ENCODE measurements at places on chromosomes 1 and 21.

DNA sequence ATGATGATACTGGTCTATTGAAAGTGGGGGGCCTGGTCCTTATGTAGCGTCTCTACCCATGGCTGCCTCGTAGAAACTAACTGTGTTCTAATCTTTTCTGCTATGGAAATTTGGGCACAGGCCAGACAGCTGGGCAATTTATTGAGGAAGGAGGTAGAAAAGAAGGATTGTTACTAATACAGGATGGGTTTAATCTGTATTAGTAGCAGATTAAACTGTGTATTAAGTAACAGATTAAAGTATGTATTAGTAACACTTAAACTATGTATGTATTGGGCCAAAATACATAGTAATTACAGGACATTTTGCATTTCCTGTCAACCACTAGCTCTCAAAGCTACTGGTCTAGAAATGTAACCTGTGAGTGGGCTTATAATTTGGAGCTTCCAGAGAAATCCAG, 142.0 kb downstream of the MAST2 start:
- DNase-seq: no peak

GRCh38 chr21:42527489-42528158, 14.0 kb downstream of the SLC37A1 start:
- DNase-seq: no peak

DNA sequence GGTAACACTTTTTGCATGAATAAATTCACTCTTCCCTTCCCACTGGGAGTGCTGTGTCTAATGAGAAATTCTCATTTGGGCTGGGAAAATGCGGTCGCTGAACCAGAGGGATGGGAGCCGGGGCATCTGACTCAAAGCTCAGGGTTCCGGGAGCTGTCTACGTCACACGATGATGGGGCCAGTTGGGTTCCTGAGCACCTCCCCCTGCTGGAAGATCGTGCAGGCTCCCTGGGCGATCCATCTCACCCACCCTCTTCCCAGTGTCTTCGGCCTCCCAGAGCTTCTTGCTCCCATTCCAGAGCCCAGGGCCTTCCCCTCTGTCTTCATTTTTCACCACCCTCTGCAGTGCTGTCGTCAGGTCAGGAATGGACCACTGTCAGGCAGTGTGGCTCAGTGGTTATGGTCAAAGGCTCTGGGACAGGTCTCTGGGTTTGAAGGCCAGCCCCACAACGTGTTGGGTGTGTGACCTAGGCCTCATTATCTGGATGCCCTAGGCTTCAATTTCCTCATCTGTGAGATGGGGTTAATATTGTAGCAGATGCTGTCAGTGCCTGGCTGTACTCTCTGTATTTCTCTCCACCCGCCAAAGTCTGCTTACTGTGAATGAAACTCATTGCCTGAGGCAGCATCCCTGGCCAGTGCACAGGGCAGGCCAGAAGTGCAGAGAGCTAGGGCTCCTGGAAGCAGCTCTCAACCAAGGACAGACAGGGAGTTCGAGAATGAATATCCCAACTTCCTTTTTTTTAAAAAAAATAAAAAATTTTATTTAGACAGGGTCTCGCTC, 31.8 kb downstream of the IGSF21 start:
- DNase-seq: no peak

DNA sequence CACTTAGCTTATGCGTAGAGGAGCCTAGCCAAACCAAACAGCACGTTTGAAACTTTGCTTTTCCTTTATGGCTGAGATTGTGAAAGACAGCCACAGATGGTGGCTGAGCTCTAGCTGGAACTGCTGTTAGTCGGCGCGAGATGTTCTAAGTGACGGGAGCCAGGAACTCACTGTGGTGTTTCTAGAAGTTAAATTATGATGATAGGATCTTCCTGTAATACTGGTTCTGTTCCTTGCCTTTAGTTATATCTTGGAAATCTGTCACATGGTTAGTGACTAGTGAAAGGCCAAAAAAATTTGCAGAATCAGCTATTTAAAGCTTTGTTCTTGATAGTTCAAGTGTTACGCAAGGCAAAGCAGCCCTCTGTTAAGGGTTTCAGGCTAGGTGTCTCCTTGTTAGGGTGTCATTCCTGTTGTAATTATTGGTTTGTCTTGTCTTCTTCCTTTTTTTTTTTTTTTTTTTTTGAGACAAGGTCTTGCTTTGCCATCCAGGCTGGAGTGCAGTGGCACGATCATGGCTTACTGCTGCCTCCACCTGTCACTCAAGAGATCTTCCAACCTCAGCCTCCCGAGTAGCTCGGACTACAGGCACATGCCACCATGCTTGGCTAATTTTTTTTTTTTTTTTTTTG, 22.6 kb downstream of the AK4 start:
- DNase-seq: peak; percentile 43

DNA sequence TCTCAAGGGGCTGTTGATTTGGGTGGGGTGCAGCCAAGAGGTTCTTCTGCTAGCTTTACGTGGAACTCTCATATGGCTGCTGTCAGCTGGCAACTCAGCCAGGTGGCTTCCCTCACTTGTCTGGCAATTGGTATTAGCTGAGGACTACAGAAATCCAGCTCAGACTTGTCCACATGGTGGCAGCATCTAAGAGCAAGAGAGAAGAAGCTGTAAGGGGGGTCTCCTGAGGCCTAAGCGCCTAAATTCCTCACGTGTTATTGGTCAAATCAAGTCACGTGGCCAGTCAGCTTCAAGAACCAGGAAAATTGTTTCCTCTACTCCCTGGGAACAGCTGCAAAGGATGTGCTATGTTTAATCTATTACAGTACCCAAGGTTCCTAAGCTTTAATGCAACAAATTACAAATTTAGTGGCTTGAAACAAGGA, 4.2 kb upstream of the DYRK3 start:
- no peak for DNase-seq

DNA sequence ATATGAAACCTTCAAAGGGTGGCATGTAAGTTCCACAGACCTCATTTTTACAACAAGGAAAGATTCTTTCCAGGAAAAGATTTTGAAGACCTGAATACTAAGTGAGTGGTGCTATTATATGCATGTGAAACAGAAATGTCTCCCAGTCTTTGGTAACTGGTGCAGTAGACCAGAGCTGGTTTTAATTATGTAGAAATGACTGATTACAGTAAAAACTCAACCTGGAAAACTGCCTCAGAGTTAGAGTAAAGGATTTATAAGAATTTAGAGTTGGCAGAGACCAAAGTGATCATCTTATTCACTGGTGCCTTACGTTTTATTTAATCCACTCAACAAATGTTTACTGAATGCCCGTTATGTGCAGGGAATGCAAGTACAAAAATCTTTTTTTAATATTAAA, 30.2 kb upstream of the LRRC8D start:
- no peak for DNase-seq

GRCh38 chr1:46617833-46618232, 1.2 kb upstream of the MOB3C start:
- DNase-seq: no peak

- no peak for DNase-seq
Measured at GRCh38 chr1:81340239-81340638, 460.5 kb upstream of the ADGRL2 start.

Measured in anterior cingulate cortex (tissue), 58 donors.